ENCODE measurements at places on chromosomes 11 and 22. TPM values are rescaled to one million over a fixed set of nuclear protein-coding genes. Genes with fewer than 3 reads are reported as not detected.
A peak's percentile ranks its signal among the peaks of the same experiment; 100 is the strongest.

The BBS1 gene
- total RNA-seq = 26.2 TPM

GRCh38 chr11:23123753-23124152, 263.5 kb upstream of the CCDC179 start:
- H3K4me3 ChIP-seq = no peak overlapping the region
- H3K27ac ChIP-seq = no peak overlapping the region
- H3K27me3 ChIP-seq = no peaks in the 10 kb centered on the region
- DNase-seq = no peak
- no peaks in the 10 kb centered on the region for H3K4me1 ChIP-seq

DNA sequence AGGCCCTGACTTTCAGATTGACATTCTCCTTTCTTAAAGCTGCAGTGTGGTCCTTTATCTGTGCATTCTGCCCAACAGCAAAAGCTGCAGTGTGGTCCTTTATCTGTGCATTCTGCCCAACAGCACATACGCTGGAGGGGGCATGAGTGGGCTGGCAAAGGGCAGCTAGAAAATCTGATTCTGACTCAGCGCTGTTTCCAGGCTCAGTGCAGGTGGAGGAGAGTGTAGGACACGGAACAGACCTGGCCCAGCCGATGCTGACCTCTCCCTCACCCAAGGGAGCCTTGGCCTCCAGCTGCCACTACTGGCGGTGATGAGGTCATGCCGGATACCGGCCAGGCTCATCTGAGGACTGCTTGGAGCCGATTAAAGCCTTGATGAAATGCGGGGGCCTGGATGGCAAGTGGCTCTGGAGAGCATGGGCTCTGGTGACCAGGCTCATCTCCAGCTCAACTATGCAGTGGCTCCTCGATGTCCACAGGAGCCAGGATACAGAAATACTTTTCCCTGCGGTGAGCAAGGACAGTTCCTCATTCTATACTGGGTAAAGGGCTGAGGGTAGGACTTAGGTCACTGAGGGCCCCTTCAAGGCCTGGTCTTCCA, 84.6 kb downstream of the CLPB start:
- peak overlapping the region; percentile 17 for H3K27ac ChIP-seq
- DNase-seq = peak; percentile 37
- H3K36me3 ChIP-seq = no peaks in the 10 kb centered on the region
- H3K27me3 ChIP-seq = no peaks in the 10 kb centered on the region
- no peak overlapping the region for H3K4me3 ChIP-seq
- peaks cover 16% of the 10 kb centered on the region for H3K4me1 ChIP-seq

GRCh38 chr11:64339754-64340408, at the start of gene CCDC88B:
TSS of gene CCDC88B (plus strand) at chr11:64340204. CDS start at chr11:64340267, 63 bp downstream.
- peak; percentile 74 for DNase-seq
- peaks cover 11% of the 10 kb centered on the region for H3K4me1 ChIP-seq
- no peaks in the 10 kb centered on the region for H3K36me3 ChIP-seq
- no peaks in the 10 kb centered on the region for H3K27me3 ChIP-seq
- H3K4me3 ChIP-seq = no peak within 1 kb of the TSS

DNA sequence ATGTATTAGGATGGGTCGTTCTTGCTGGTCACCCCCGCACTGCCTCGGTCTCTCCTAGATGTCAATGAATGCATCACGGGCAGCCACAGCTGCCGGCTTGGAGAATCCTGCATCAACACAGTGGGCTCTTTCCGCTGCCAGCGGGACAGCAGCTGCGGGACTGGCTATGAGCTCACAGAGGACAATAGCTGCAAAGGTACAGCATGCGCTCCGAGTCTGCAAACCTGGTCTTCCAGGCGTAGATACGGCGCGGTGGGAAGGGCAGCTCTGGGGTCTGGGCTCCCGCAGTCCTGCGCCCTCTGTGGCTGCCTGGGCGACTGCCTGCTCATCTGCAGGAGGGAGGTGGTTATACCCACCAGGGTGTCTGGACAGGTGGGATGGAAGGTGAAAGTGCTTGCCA, 31.0 kb downstream of the FBLN1 start:
- H3K4me3 ChIP-seq = no peak overlapping the region
- DNase-seq = no peak
- H3K27ac ChIP-seq = no peak overlapping the region
- peaks cover 34% of the 10 kb centered on the region for H3K36me3 ChIP-seq
- no peaks in the 10 kb centered on the region for H3K27me3 ChIP-seq

All from heart left ventricle (tissue), 16 donors.